ENCODE measurements at places on chromosomes 5 and 9.
A peak's percentile ranks its signal among the peaks of the same experiment; 100 is the strongest.

GRCh38 chr9:118183576-118183975 is 479.4 kb downstream of the TLR4 start:
- no peak for DNase-seq

DNA sequence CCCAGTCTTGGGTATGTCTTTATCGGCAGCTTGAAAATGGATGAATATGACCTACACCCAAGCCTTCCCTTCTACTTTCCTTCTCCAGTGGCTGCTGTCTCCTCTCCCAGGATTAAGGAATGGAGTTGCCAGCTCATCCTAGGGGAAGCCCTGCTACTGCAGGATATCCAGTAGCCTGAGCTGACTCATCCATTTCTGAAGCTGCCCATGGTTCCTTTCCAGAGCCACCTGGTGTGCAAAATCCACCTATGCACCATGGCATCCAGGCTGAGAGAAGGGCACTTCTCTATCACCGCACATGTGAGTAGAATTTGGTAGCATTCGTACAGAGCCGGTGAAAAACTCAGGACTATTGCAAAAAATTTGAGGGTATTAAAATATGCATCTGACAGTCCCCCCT is 290.8 kb downstream of the YTHDC2 start:
- DNase-seq: no peak

DNA sequence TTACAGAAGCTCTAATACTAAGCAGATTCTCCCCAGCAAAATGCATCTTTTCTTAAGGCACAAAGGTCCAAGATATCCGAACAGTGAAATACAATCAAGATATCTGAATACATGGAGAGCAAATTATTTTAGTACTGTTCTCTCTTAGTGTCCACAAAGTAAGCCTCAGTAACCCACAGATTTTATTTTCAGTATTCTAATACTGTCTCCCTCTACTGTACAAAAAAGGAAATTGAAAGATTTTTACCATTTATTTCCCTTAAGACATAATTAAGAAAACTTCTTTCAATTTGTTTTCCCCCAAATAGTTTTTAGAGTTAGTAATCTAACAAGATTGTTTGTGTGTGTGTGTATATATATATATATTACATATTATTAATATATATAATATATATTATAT is 24.7 kb upstream of the NOL6 start:
- DNase-seq: no peak

GRCh38 chr5:110817459-110817858 is 78.7 kb downstream of the SLC25A46 start:
- no peak for DNase-seq

- peak; percentile 78 for DNase-seq
These were observed 536 bp downstream of the PCDHAC1 start for GRCh38 chr5:140926443-140927227.

GRCh38 chr9:20749496-20750198 is 65.6 kb downstream of the FOCAD start:
- no peak for DNase-seq

DNA sequence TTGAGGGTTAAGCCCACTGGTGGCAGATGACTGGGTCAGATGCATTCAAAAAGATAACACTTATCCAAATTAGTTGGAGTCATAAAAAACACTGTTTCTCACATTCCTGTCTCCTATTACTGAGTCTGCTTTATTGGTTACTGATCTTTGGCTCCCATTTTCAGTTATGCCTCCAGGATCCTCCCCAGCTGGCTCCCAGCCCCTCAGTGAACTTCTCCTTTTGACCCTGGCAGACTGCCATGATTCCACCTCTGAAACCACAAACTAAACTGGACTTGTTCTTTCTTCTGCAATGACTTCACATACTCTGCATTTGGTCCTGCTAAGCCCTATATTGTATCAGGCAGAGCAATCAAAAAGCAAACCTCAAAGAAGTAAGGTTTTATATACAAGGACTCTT is 860.8 kb upstream of the DMAC1 start:
- no peak for DNase-seq

DNA sequence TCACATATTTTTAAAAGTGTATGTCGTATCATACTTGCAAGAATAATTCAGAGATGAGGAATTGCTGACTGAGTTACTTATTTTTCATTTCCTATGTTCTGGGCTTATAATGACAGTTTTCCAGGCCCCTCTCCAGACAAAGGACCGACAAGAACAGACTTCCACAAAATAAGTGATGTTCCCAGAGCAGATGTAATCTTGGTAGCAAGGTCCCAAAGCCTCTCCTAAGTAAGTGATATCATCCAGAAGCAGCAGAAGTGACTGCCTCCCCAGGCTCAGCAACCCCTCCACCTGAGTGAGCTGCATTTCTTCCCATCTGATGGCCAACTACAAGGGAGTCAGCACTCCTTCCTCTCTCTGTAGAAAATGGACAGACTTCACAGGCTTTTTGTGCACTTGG is 57.1 kb downstream of the SEMA6A start:
- DNase-seq: no peak

DNA sequence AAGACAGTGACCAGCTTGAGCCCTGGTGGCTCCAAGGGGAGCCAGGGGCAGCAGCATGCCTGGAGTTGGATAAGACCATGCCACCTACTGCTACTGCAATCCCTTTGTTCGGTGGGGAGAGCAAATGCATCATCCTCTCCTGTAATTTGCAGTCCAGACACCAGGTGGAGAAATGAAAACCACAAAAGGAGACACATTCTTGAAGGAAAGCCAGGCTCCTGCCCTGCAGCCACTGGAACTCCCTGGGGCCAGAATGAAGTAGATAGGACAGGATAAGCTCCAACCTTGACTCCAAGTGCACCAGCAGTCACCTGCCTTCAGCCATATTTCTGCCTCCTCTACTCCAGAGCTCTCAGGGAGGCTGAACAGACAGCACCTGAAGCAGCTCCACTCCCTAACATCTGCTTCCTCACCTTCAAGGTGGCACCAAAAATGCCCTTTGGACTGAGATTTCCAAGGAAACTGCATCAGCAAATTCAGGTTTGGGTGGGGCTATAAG is 65.1 kb upstream of the IQGAP2 start:
- no peak for DNase-seq

- no peak for DNase-seq
These were observed 37.7 kb downstream of the ARRDC3 start for GRCh38 chr5:91345461-91345860.

GRCh38 chr5:141412854-141413539 is at the start of gene PCDHGA10:
PCDHGA10 (plus strand) TSS chr5:141412987; CDS start chr5:141413176, 189 bp downstream.
- no peak for DNase-seq

GRCh38 chr9:18441261-18441660 is 32.7 kb upstream of the ADAMTSL1 start:
- DNase-seq: no peak

DNA sequence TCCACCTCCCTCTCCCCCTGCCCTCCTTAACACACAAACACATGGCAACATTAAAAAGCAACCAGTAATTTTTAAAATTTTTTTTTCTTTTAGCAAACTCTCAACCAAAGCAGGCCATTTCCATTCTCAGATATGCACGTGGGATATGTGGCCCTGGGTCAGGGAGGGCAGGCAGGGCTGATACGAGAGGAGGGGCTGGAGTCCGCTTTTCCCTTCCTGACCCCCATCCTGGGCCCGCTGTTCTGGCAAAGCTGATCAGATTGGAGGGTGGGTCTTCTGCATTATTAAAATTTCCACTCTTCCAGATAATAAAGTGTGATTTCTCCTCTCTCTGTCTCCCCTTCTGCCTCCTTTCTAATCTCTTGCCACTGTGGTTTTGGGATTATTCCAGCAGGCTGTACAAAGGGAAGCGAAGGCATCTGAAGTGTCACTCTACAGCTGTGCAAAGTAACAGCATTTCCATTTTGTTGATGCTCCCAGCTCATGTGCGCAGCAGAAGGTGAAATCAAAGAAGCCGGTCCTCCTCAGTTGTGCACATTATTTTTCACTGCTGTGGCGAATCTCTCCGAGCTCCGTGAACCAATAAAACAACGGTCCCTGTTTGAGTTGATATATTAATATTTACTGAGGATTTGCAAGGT is 12.0 kb downstream of the IRX1 start:
- no peak for DNase-seq

- peak; percentile 16 for DNase-seq
These were observed 88.7 kb downstream of the CFAP90 start for GRCh38 chr5:7762267-7762666.

GRCh38 chr5:136979131-136979530 is 520.0 kb downstream of the SPOCK1 start:
- no peak for DNase-seq

GRCh38 chr9:95923794-95924193 is 48.3 kb downstream of the ERCC6L2 start:
- no peak for DNase-seq

GRCh38 chr9:116165912-116166311 is 12.3 kb downstream of the PAPPA start:
- no peak for DNase-seq

- peak; percentile 45 for DNase-seq
These were observed 576 bp downstream of the MAP1B start for GRCh38 chr5:72107901-72108201.

GRCh38 chr9:16514131-16514530 is 356.3 kb downstream of the BNC2 start:
- no peak for DNase-seq

DNA sequence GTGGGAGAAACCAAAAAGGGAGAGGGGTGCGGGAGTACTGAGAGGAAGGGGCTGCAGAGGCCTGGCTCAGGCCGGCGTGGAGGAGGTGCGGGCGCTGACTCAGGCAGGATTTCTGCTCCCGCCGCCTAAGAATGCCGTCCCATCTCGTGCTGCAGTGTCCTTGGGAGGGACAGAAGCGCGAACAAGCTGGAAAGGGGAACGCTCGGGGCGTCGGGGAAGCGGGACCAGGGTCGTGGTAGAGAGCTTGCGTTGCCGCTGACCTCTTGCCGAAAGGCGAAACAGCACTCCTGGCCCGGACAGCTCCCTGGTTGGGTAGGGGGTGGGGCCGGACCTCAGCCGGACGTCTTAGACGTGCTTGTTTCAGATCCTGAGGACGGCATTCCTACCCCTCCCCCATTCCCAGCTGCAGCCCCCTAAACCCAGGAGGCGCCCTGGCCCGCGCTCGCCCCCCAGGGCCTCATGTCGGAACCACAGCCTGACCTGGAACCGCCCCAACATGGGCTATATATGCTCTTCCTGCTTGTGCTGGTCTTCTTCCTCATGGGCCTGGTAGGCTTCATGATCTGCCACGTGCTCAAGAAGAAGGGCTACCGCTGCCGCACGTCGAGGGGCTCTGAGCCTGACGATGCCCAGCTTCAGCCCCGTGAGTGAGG is 1.1 kb downstream of the RELL2 start:
- DNase-seq: no peak

DNA sequence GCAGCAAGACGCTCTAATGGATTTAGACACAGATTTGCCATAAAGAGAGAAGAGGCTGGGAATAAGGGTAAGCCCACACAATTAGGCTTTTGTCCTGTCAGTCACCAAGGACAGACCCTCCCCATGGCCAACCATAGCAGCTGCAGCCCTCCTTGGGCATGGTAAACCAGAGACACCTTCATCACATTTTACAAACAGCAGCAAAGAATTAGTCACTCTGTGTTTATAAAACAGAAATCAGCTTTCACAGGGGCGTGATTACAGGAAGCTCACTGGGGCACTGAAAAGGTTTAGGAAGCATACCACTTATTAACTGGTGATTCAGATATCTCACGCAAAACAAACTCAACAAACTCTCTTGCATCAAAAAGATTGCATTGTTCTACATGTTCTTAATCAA is 37.3 kb upstream of the ZNF622 start:
- no peak for DNase-seq

DNA sequence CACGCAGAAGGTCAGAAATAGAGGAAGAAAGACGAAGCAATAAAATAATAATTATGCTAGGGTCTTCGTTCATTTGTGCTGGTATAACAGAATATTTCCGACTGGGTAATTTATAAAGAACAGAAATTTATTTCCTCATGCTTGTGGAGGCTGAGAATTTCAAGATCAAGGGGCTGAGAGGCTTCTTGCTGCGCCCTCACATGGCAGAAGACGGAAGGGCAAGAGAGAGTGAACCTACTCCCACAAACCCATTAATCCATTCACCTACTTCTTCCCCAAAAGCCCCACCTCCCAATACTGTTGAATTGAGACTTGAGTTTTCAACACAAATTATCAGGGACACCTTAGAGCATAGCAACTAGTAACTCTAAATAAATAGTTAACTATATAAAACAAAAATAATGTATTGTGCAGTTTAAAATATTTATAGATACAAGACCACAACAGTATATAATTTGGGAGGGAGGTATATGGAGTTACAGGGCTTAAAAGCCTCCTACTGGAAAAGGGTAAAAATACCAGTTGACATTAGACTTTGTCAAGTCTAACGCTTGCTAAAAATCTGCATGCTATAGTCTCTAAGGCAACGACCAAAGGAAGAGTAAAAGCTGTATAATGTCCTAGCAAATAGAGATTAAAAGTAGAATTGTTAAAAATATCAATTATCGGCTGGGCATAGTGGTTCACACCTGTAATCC is 40.3 kb upstream of the NAA35 start:
- DNase-seq: peak; percentile 3

- no peak for DNase-seq
These were observed at the start of gene IL6ST for GRCh38 chr5:55994495-55994997. IL6ST (minus strand) TSS chr5:55994963; CDS start chr5:55976278, 18,685 bp downstream.

DNA sequence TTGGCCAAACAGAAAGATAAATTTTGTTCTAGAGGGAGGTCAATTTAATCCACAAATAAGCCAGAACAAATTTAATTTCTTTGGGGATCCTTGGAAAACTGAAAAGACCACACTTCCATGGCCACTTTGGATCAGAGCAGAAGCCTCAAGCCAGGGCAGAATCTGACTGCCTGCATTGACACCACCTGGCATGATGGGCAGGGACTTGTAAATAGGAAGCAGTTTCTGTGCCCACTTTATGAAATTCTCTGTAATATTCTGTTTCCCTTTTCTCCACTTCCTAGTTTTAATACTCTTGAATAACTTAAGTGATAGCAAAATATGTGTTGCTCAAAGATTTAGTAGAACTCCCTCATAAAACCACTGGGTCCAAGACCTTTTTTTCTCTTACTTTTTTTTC is 6.7 kb upstream of the TMEM252 start:
- DNase-seq: no peak

DNA sequence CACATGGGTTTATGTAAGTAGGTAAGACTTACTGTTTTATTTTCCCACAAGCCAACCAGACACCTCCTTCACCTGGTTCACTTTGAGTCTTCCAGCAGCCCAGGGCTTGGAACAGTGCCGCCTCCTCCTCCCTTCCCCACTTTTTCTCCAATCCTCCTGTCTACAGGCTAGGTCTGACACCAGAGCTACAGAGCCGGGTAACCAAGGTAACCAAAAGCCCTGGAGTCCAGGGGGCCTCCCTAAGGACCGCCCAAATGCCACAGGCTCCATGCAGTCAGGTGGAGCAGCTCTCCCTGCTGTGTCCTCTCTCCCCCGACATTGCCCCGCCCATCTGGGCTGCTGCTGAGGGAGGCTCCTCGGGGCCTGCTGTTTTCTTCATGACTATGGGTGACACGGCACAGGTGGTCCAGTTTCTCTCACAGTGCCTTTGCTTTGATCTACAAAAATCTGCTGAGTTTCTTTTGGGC is 138.0 kb upstream of the EFNA5 start:
- no peak for DNase-seq

GRCh38 chr5:67636091-67636490 is 439.5 kb upstream of the CD180 start:
- no peak for DNase-seq

All from NCI-H2029 (cell line).